AG10803 (cell line): ENCODE measurements at places on chromosomes 16 and 17.

GRCh38 chr16:67482233-67482924 is 968 bp downstream of the AGRP start:
- no peak for DNase-seq

GRCh38 chr17:81139428-81139827 is 25.9 kb upstream of the PVALEF start:
- no peak for DNase-seq

DNA sequence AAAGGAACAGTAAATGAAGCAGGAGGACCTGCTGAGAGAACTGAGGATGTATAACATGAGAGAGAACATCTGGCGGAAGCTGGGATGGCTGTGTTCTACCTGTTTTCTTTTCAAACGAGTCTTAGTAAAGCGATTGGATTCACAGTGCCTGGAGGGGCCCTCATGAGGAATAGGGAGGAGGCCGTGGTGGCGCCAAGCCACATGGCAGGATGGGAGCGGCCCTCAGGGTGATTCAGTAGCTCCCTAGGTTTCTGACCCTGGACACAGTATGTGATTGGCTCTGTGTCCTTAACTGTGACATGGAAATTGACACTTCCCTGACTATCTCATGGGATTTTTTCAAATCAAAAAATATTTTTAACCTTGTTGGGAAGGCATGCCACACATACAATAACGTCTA is 32.1 kb downstream of the USP43 start:
- DNase-seq = no peak

GRCh38 chr17:2634361-2634960 is 41.0 kb downstream of the PAFAH1B1 start:
- DNase-seq = peak; percentile 23

DNA sequence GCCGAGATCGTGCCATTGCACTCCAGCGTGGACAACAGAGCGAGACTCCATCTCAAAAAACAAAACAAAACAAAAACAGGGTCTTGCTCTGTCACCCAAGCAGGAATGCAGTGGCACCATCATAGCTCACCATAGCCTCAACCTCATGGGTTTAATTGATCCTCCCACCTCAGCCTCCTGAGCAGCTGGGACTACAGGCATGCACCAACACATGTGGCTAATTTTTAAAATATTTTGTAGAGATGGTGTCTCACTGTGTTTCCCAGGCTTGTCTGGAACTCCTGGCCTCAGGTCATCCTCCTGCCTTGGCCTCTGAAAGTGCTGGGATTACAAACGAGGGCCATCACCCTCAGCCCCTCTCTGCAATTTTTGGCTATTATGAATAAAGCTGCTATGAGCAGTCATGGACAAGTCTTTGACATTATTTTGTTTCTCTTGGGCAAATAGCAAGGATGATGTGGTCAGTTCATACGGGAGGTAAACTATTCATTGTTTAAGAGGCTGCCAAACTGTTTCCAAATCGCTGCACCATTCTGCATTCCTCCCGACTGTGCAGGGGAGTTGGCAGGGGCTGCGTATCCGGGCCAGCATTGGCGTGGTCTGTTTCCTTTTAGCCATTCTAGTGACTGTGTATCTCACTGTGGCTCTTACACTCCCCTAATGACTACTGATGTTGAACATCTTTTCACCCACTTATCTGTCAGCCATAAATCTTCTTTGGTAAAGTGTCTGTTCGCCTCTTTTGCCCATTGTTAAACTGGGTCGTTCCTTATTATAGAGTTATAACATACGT is 21.1 kb downstream of the EIF4A3 start:
- DNase-seq = peak; percentile 94

- DNase-seq = peak; percentile 68
Observed at GRCh38 chr17:16991349-16992009, 19.6 kb upstream of the TNFRSF13B start.

DNA sequence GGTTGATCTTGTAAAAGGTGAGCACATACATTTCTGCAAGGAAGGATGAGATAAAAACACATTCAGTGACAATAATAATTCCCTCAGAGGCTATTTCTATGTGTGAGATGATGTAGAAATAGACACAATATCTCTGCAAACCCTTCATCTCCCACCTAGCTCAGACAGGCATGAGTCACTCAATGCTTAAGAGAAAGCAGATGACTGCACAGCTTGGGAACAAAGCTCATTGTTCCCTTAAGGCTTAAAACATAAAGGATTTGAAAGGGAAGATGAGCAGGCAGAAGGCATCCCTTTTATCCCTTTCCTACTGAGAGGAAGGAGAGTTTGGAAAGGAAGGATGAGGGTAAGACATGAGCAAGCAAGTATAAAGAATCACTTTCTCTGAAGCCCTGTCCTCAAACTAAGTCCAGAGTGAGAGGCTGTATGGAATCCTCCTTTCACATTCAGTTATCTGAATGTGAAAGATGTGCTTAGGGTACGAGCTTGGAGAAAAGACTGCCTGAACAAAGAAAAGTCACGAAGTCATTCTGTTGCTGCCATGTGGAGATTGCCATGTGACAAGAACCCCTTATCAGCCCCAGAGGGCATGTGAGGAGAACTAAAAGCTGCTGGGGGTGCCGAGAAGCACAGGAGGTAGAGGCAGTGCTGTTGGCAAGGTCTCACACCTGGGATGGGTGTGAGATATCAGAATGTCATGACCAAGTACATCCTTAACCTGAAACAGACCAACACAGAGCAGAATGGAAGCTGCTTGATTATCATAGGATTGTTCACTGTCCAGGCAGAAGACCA is 58.2 kb downstream of the CNTNAP4 start:
- DNase-seq = no peak

- DNase-seq = no peak
Observed at GRCh38 chr17:79207960-79208359, 133.3 kb downstream of the ENGASE start.

- DNase-seq = no peak
Observed at GRCh38 chr17:67328026-67328425, 38.4 kb downstream of the PSMD12 start.

- no peak for DNase-seq
Observed at GRCh38 chr17:56373981-56374833, 219.3 kb upstream of the NOG start.

DNA sequence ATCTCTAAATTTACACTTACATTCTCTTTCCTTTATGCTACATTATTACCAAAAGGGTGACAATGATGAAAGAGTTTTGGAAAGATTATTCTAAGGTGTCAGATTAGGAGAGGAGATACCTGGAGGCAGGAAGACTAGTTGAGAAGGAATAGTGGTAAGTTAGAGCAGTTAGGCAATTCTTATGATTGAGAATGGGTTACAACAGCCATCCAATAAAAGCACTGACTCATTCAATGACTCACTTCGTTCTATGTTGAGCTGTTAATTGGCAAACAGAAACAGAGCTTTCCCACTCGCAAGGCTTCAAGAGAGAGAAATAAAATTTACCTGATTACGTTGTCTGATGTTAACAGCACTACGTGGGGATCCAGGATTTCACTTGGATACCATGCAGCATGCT is 5.8 kb downstream of the NUP88 start:
- DNase-seq = peak; percentile 89

- DNase-seq = peak; percentile 83
Observed at GRCh38 chr16:85231959-85232358, 119.7 kb upstream of the CIBAR2 start.

DNA sequence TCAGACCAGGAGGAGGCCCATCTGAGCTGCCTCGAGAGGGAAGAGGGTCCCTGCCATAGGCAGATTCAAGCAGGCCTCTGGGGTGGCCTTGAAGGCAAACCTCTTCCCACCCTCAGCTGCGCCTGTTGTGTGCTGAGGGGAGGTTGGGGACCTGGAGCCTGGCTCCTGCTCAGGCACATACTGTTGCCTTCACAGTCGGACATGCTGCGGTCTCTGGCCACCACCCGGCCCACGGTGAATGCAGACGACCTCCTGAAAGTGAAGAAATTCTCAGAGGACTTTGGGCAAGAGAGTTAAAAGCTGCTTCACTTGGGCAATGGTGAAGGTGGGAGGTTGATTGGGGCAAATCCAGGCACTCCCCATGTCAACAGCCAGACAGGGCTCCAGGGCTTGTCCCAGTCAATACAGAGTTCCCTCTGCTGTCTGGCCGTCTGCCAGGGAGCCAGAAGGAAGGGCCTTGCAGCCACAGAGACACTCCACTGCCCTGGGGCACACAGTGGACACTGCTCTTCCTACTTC is 6.3 kb downstream of the PDF start:
- DNase-seq = no peak

DNA sequence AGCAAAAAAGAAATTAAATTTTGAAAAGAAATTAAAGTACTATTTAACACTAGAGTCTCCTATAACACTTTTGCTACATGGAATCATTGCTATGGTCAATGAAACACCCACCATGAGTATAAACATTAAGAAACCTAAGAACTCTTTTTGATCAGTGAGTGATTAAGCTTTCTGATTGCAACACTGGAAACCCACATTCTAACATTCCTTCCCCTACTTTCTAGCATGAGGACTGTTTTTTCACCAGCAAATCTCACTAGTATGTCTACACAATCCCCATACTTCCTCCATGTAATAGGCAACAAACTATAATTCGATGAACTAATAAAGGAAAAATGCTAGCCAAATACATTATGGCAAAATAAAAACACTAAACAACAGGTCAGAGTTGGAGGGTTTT is 54.7 kb downstream of the SKAP1 start:
- peak; percentile 79 for DNase-seq

- DNase-seq = no peak
Observed at GRCh38 chr16:17970157-17970765, 366.3 kb downstream of the NPIPA8 start.

GRCh38 chr16:14071576-14072271 is 605 bp downstream of the MRTFB start:
- no peak for DNase-seq

GRCh38 chr17:47275245-47275984 is 21.8 kb downstream of the ITGB3 start:
- peak; percentile 96 for DNase-seq

GRCh38 chr17:69945698-69946185 is 129.3 kb upstream of the KCNJ16 start:
- DNase-seq = peak; percentile 72

DNA sequence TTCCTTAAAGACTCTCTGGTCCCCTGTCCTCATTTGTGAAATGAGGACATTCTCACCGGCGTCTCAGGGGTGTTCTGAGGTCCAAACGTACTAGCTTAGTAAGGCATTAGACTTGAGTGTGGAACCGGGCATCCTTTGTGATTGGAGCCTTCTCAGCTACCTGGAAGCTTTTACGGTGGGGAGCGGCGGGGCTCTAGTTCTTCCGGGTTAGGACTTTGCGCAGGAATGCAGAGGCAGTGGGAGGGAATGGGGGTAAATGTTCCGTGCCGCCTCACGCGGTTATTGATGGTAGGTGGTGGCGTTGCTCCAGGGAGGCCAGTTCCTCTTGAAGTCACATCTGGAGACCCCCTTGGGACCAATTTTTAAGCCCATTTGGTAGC is 113.6 kb downstream of the SNX29 start:
- no peak for DNase-seq

GRCh38 chr17:55830699-55831471 is 80.0 kb downstream of the PCTP start:
- DNase-seq = no peak

GRCh38 chr17:49316889-49317675 is 45.0 kb downstream of the ZNF652 start:
- no peak for DNase-seq

- no peak for DNase-seq
Observed at GRCh38 chr16:88967830-88968588, 9.0 kb downstream of the CBFA2T3 start.

DNA sequence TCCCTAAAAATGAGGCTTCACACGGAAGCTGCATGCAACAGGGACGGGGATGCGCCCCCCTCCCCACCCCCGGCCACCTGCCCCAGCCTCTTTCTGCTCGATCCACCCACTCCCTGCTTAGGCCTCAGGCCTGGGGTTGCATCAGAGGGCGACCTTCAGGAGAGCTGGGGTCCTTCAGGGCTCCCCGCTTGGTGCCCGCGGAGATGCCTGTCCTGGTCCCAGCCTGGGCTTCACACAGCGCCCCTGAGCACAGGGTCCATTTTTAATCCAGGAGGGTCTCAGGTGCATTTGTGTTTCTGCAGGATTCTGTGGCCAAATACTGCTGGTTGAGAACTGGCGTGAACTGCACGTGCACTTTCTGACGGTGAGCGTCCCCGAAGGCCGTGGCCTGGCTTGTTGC is 7.4 kb upstream of the APRT start:
- DNase-seq = no peak

DNA sequence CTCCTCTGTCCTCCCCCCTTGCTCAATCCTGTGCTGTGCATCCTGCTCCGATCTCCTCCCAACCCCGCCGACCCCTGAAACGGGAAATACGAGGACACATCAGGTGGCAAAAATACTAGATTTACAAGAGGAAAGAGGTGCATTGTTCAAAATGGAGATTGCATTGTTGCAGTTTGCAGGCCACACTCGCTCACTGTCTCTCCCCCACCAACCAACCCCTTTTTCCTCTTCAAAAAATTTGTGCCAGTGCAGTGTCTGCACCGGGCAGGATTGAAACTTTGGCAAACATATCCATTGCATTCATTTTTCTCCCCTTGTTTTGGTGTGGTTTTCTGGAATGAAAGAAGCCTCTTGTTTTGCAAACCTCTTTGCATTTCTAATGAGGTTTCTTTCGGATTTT is 61.0 kb downstream of the RNF135 start:
- no peak for DNase-seq

- DNase-seq = no peak
Observed at GRCh38 chr16:78773706-78774105, 674.3 kb downstream of the WWOX start.

DNA sequence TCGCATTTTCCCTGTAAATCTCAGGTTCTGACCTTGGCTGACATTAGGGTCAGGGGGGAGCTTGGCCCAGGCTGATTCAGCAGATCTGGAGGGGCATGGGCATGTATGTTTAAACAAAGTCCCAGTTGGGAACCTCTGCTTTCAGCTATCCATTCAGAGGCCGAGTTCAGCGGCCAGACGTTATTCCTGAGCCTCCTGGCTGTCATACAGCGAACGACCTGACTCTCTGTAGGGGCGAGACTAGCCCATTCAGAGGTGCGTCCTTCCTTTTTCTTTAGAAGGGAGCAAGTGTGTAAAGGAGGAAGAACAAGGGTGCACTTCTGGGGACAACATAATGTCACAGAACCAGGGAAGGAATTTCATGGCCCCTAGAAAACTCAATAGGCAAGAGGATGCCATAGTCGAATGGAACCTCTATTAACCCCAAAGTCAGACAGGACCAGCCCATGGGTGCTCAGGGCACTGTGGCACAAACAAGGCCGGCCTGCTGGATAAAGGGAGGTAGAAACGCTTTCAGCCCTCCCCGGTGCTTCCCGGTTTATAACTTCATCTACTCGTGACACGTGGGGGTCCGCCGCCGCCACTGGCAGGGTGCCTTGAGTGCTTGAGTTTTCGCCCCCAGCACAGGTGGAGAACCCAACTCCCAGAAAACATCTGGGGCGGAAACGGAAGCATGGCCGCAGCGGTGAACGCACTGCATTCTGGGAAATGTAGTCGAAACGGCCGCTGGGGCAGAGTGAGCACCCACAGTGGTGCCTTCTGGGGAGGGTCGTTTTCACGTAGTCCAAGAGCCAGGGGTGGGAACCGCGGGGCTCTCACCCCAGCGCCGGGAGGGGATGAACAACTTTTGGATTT is 33.2 kb upstream of the PLCG2 start:
- DNase-seq = peak; percentile 34

DNA sequence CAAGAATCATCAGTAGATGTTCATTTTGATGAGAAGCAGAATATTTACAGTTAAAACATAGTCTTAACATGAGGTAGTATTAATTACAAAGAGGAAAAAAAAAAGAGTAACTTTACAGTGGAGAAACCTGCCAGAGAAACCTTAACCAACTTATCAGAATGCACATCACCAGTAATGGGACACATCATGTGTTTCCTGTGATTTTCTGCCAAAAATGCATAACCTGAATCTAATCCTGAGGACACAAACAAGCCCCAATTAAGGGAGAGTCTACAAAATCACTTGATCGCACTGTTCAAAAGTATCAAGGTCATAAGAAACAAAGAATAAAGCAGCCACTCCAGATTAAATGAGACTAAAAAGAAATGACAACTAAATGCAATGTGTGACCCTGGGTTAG is 18.2 kb upstream of the QRICH2 start:
- DNase-seq = no peak
